ENCODE measurements at places on chromosomes 16 and 17.

GRCh38 chr17:9644910-9645751, at the start of gene USP43:
Gene USP43 (plus strand): TSS chr17:9645517. CDS start chr17:9645633, 116 bp downstream.
- peak; percentile 47 for DNase-seq

- no peak for DNase-seq
Observed at GRCh38 chr17:47762728-47763127, 29.7 kb downstream of the TBX21 start.

- DNase-seq, result no peak
Observed at GRCh38 chr17:13582776-13583547, 18.8 kb downstream of the HS3ST3A1 start.

DNA sequence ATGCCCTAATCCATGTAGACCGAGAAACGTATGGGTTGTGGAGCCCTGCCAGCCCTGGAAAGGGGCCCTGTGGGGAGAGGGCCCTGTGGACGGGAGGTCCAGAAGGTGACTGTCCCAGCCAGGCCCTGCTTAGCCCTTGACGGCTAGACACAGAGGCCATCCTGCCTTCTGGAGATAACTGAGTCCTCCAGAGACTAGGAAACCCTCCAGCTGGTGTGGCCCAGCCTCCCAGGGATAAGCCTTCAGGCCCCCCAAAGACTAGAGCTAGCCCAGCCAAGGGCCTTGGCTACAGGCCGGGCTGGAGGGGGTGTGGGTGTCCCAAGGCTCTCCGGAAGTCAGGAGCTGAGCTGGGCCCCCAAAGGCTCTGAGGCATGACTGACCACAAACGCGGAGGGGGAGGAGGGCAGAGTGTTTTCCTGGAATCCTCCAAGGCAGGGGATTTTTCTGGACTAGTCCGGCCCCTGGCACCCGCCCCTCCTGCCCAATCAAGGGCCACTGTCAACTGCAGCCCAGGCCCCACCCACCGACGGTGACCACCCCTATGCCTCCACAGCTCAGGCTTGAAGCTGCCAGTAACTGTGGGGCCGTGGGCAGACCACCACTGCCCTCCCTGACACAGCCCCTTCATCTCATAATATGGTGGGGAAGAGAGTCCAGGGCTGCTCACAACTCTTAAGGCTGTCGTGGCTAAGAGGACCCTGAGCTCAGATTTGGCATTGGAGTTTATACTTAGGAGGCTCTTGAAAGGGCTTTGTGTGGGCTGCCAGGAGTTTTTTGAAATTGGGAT, 885 bp upstream of the VASN start:
- no peak for DNase-seq

DNA sequence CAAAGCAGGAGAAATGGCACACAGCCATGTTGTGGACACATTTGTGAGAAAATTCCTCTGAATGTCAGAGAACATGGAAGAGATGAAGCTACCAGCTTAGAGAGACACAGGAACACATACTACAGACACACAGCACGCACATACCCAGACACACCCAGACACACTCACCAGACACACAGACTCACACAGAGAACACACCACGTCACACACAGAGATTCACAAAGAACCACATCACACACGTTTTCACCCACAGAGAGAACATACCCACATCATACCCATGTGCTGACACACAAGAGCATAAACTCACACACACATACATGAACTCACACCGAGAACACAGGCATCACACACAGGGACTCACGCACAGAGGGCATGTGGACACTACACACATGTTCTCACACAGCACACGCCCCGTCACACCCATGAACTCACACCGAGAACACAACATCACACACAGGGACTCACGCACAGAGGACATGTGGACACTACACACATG, 124.9 kb downstream of the METRNL start:
- DNase-seq, result no peak

DNA sequence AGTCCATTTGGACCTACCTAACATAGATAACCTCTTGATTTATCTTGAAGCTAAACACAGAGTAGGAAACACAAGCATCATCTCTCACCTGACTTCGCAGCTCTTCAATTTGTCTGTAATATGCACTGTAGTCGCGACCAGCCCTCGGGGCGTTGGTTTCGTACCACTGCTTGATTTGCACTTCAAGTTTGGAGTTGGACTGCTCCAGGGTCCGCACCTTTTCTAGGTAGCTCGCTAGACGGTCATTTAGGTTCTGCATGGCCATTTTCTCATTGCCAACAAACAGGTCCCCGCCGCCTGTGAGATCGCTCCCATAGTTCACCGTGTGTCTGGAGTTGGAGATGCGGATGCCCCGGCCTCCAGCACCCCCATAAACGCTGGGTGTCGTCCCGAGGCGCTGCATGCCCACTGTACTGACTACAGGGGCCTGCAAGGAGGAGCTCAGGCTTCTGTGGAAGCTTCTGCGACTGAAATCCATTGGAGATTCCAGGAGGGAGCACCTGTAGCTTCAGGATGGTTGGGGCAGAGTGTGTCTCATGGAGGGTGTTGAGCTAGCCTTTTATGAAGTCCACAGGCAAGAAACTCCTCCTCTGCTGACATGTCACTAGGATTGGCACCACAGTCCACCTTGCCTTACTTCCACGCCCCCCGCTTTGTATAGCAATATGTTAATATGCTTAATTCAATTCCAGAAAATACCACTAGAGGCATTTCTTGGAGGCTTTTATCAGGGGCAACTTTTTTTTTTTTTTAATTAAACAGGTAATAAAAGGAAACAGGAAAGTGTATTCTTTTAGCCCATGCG, at the start of gene KRT20:
TSS of gene KRT20 (minus strand) at position 535 of the 805 bp plus-strand sequence. CDS start at position 478, 57 bp downstream.
- DNase-seq, result no peak

- no peak for DNase-seq
Observed at GRCh38 chr17:49959183-49959935, 9.6 kb upstream of the DLX4 start.

DNA sequence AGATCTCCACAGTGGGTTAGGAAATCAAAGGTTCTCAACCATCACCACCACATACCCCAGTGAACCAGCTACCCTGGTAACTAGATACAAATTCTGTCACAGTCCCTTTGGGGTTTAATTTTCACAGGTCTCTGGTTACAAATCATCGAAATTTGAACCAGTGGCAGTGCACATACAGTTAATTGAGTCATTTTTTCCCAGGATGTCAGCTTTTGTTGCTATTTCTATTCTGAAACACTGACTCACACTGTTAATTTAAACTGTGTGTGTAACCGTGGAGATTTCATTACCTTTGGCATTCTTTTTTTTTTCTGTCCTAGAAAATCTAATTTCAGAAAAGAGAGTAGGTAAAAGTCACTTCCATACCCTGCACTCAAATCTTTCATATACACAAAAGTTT, 511.5 kb downstream of the TOX3 start:
- DNase-seq, result no peak

DNA sequence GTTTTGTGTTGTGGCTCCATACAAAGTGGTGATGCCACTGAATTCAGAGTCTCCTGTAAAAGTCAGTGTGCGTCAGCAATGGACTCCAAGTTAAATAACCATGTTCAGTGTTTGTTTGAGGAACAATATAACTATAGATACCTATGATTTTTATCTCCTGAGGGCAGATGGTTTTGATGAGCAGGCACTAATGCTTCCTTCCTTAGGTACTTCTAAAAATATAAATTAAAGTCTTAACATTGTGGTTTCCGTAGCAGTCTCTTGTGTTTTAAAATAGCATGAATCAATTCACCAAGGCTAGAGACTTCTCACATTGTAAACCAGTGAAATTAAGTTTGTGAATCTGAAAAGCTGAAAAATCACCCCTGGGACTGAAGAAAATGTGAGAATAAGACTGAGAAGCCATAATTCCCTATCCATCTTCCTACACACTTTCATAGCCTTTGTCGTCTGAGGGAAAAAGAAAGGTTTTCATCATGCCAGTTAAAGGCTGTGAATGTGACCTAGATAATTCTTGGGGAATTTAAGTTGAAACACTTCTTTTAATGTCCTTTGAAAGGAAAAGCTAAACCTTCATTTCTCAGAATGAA, 1502.9 kb downstream of the CDH11 start:
- no peak for DNase-seq

DNA sequence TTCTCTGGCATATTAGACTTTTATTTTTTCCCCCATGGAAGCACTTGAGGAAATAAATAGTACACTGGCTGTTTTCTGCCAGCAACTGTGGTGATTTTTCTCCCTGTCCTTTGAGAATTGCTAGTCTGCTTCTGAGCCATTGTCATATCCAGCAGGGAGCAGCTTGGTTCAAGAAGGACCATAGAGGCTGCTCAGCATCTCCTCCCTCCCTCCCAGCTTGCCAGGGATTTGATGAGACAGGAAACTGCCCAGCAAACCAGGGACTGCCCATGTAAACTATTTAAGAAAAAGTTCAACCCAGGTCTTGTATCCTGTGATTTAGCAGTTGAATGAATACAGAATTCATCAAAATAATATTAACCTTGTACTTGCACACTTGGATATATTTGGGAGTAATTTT, 39.5 kb downstream of the CYB5B start:
- DNase-seq, result no peak

All from dorsolateral prefrontal cortex (tissue), 122 donors.